ENCODE measurements at places on chromosomes 12 and 14.

DNA sequence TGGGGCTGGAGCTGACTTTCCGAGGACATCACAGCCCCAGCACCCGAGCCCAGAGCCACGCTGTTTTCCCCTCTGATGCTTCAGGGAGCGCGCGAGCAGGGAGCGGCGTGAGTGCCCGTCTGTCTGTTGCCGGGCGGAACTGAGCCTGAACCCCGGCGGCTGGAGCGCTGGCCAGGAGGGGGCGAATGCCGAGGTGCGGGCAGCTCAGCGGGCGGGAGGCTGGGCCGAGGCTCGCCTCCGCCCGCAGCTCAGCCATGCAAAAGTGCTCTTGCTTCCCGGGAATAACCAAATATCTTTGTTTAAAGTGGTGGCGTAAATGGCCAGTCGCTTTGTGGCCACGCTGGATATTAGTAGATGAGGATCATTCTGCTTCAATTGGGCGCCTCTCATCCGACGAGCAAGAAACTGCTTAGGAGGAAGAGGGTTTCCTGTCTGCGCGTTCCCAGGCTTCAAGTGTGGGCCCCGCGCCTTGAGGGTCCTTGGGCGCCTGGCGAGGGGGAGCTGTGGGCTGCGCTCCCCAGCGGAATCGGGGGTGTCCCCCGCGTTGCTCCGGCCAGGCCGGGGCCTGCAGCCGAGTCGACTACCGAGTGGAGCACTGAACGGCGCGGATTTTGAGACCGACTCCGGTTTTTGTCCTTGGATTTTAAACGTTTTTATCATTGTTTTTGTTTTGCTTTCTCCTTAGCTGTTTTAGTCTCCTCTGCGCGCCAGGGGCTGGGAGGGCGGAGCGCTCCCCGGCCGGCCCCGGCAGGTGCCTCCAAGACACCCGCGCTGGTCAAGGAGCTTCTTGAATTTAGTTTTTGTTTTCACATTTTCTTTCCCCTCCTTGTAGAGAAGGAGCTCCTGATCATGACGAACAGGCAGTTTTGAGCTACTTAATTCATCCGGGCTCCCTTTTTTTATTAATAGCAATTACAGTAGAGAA, 831 bp upstream of the NKX2-1 start:
- no peak for DNase-seq

- no peak for DNase-seq
Measured at GRCh38 chr14:78358591-78358990, 188.4 kb downstream of the NRXN3 start.

DNA sequence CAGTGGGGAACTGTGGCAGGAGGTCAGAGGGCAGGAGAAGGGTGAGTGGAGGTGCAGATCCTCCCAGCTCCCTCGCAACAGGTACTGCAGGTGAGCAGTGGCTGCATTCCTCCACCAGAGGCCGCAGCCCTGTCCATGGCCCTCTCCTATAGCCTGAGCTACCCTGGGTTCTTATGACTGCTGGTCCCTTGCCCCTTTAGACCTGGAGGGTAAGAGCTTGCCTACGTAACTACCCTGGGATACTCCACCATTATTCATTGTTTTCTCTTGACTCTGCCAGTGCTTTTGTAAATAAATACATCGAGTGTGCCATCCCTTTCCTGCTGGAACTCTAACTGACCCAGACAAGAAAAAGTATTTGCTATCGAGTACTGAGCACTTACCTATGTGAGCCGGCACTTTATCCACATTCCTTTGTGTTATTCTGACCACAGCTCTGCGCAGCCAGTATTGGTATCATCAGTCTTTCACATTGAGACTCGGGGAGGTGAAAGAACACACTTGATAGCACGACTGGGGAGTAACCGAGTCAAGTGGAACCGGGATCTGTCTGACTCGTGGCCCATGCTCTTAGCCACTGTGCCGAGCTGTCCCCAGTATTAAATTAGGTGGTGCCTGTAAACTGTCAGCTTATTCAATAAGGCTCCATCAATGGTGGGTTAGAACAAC, 38.5 kb downstream of the LTBP2 start:
- no peak for DNase-seq

GRCh38 chr14:61615743-61616523, 79.4 kb upstream of the HIF1A start:
- DNase-seq = no peak

- DNase-seq = no peak
Measured at GRCh38 chr14:51394384-51394783, 154.3 kb downstream of the TMX1 start.

DNA sequence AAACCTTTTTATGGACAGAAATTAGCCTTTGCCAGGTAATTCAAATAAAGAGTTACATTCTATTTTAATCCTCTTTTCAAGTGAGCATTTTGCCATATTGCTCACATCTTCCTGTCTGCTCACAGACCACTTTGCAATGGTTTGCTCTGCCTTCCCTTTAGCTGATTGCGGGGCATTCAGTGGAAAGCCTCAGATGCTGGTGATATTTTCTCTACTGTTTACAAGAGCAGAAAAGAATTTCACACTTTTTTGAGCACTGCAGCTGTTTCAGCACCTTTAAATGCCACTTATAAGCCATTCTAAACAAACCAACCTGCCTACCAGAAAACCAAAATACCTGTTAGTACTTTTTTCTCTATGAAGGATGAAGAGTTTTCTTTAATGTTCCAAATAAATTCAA, 195.7 kb upstream of the LRIG3 start:
- DNase-seq = no peak

- DNase-seq = peak; percentile 13
Measured at GRCh38 chr14:92914087-92914656, 8.8 kb upstream of the CHGA start.

- DNase-seq = no peak
Measured at GRCh38 chr12:68622250-68622649, 11.6 kb downstream of the RAP1B start.

DNA sequence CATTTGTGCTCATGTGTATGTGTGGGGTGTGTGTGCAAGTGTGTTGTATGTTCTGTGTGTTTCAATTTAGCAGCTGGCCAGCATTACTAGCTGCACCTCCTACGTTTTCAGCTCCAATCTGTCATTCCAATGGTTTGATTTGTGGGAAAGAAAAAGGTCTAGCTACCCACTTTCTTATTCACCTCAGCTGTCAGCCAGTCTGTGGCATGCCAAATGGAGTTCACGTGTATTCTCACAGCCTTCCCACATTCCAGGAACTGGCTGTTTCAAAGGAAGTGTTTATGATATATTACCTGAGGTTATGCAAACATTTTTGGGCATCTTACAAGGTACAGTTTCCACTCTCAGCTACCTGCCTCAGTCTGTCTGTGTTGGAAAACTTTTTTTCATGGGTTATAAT, 220.2 kb upstream of the CPNE8 start:
- no peak for DNase-seq

DNA sequence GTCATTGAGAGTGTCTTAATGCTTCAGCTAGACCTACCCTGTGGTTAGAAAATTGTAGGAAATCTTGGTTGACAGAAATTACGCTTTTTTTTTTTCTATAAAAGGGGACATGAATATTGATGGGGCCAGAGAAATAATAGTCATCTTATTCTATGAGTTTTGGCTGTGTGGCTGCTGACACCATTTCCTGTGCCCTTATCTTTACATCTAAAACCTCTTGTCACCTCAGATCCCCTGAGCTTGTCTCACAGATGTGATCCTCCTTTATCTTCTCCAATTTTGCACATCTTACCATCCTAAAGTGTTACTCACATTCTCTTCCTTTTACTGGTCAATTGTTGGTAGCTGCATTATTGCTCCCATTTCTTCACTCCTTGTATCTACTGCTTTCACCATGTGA, 36.1 kb downstream of the ASCL1 start:
- DNase-seq = no peak

- no peak for DNase-seq
Measured at GRCh38 chr12:1924996-1925683, 6.7 kb upstream of the CACNA2D4 start.

GRCh38 chr14:102777711-102778337, 575 bp downstream of the TRAF3 start:
- no peak for DNase-seq

DNA sequence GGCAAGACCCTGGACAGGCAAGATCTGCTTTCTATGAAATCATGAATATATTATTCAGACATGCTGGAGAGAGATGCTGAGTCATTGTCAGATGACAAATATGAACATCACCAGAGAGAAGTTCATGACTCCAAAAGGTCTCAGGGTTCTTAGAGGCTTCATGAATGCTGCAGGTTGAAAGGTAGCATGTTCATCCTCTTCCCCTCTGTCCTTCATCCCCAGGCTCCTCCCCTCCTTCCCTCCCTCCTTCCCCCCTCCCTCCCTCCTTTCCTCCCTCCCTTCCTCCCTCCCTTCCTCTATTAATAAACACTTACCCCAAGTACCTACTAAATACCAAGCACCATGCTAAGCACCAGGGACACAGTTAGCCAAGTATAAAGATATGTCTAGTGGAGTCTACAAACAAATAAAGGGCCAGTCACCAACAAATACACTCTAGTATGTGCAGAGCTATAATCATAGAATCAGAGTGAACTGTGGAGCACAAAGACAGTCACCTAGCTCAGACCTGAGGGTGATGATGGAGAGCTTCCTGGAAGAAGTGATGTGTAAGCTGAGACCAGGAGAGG, 46.2 kb downstream of the RPH3A start:
- no peak for DNase-seq

- no peak for DNase-seq
Measured at GRCh38 chr12:32450768-32451167, 51.4 kb downstream of the FGD4 start.

DNA sequence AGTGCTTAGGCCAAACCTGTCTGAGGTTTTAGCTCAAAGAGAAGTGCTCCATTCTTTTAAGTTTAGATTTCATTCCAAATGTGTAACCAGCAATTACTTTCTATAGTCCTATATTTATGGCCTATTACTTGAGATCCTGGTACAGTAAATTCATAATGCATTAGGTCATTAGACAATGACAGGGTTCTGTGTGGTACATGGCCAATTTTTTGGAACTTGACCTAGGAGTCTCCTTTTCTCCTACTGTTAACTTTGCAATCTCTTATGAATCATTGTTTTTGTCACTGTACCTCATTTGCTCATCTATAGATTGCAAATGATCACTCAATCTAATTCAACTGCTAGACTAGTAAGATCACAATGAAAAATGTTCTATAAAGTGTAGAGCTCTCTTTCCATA, 136.7 kb downstream of the PDE3A start:
- no peak for DNase-seq

GRCh38 chr12:50185970-50186663, 18.9 kb upstream of the CERS5 start:
- no peak for DNase-seq

DNA sequence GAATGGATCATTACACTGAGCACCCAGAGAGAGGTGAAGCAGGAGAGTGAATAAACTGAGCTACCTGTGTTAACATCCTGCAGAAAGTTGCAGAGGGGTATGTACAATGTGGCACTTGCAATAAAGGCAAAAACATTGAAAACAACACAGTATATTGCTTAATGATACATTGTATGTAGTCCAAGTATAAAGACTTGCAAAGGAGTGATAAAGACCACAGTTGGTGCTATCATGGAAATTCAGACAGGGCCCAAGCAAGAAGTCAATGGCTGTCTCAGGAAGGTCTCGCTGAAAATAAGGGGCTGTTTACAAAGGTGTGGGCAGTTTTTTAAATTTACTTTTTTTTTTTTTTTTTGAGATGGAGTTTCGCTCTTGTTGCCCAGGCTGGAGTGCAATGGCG, 10.0 kb downstream of the TMEM120B start:
- no peak for DNase-seq

- no peak for DNase-seq
Measured at GRCh38 chr14:72855913-72856312, 38.0 kb downstream of the DPF3 start.

DNA sequence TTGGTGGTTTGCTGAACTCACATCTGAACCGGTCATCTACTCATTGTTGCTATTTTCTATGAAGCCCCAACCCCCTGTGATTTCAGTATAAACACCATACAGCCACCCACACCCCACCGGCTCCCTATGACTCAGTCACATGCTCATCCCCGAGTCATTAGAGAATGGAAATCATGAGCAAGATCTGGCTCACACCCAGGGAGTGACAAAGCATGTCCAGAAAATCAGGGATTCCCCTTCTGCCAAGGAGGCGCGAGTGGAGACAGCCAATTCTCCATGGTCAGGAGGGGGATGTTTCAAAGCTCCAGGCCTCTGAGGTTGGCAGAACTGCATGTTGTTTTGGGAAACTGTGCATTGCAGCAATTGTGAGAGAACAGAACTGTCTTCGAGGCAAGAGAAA, 657.5 kb upstream of the TBX3 start:
- DNase-seq = no peak

GRCh38 chr12:121576851-121577391, 3.9 kb downstream of the KDM2B start:
- DNase-seq = no peak

DNA sequence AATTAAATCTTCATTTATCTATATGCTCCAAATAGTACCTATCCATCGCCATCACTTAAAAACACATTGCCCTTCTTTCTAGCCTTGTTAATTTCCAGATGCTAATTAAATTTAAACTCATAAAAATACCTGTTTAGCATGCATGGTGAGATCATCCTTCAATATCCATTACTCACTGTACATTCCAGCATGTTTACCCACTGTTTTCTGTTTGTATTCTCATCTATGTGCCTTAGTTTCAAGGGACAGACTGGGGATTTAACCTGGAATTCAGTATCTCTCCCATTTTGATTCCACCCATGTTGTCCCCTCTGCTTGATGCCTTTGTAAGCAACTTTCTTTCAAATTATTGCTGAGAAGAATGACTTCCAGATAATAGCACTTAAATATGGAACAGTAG, 208.0 kb downstream of the SPTSSA start:
- no peak for DNase-seq
